ENCODE measurements at places on chromosomes 16 and 17.

DNA sequence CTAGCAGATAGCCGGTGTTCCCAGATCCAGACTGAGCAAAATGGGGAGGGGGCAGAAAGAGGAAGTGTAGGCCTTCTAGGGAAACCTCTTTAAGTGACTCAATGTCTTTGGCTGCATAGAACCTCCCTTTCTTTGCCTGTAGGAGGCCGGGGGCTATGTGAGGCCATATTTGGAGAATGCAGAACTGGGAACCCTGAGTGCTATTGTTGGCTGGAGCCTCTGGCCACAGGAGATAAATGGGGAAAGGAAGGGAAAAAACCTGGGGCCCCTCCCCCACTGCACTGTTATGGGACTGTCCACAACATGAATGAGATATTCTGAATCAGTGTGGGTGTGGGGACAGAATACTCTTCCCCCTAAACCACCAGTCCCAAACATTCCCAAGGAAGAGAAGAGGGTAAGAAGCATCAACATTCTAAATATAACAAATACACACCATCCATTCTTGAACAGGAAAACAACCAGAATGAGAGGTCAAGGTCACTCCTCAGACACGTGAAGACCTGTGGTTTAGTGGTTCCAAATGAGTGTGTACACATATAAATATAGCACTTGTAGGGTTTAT lies 2.4 kb downstream of the VPS25 start:
- no peak for DNase-seq

DNA sequence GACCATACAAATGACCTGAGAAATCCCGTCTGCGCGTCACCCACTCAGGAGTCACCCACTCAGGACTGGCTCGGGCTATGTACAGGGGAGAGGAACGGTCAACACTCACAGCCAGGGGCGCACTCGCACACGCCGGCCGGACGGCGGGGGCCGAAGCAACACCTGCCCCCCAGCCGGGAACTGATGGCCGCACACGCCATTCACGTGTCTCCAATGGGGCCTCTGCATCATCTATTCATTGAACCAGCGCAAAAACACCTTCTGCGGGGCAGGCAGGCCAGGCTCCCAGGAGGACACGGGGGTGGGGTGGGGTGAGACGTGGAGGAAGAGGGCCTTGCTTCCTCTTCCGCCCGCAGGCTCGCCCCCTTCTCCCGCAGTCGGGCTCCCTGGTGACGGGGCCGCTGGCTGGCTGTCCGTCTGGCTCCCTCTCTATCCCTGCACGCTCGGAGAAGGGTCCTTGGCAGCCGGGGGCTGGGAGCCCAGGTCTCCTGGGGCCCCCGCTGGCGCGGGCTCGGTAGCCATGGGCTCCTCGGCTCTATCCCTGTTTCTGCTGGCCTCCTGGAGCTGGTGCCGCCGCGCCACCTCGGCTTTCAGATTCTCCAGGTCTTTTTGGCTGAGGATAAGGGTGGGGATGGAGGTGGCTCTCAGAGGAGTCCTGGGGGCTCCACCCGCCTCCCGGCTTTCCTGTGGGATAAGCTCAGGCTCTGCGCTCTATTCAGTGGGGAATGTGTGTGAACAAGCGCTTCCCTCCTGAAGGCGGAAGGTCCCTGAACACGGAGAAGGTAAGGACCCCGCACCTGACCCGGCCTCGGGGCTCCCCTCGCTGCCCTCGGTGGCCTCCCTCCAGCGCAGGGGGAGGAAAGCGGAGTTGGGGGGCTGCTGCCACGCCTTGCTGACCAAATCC lies 21.1 kb downstream of the CLUH start:
- DNase-seq, result no peak

DNA sequence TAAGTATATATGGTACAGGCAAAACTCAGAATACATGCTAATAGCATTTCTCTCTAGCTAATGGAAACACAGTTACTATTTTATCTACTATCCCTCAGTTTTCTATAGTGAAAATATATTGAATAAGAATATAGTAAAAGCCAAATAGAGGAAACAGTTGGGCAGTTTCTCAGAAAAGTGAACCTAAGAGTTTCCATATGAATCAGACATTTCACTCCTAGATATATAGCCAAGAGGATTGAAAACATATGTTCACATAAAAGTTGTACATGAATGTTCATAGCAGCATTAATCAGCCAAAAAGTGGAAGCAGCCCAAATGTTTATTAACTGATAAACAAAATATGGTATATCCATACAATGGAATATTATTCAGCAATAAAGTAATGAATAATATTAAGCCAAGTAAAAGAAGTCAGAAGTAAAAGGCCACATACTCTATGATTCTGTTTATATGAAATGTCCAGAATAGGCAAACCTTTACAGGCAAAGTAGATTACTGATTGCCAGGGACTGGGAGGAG lies 134.6 kb downstream of the CYB561 start:
- DNase-seq, result no peak

GRCh38 chr16:73124097-73124652 lies 76.2 kb upstream of the ZFHX3 start:
- DNase-seq, result no peak

GRCh38 chr17:53471514-53471913 lies 351.2 kb upstream of the KIF2B start:
- no peak for DNase-seq

DNA sequence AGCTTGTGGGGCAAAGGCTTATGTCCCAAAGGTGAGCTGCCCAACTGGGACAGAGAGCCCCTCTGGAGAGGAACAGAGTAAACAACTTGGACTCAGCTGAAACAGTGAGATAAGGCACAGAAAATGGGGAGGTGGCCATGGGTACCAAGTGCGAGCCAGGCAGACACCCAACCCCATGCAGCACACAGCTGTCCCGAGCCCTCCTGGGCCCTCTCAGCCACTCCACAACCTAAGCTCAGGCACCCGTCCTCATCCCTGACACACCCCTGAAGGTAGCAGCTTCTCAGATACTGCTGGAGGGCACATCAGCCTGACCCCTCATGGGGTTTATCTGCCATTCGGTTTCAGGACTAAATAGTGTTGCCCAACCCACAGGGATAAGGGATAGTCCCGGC lies 4.8 kb upstream of the GFOD2 start:
- no peak for DNase-seq

- no peak for DNase-seq
Measured at GRCh38 chr16:46937536-46937935, 35.9 kb downstream of the DNAJA2 start.

- no peak for DNase-seq
Measured at GRCh38 chr17:40922239-40922638, 15.2 kb downstream of the KRT23 start.

DNA sequence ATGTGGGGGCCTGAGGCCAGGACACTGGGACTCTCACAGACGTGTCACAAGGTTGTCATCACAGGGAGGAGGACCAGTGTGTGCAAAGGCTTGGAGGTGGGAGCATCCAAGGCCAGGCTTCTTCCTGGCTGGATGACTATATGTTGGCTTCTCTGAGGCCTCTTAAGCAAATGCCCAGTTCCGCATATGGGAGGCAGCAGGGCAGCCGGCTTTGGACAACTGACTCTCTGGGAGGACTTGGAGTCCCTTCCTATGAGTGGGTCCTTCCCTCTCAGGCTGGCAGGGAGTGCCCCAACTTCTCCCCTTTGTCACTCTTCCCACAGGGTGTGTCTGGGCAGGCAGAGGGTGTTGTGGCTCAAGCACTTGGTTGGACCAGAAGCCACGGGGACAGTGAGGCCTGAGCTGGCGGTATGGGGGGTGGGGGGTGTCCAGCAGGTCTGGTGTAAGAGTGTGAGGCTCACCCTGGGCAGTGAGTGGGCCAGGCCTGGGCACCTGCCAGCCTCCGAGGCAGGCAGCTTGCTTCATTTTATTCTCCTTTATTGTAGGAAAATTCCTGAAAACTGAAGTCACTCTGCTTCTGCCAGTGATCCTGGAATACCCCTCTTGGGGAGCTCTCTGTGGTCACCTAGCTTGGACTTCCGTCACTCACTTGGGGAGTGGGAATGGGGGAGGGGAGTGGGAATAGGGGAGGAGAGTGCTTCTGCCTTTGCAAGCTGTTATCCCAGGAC lies 14.9 kb downstream of the ADGRG1 start:
- no peak for DNase-seq
